ENCODE measurements at places on chromosomes 13 and 19.

DNA sequence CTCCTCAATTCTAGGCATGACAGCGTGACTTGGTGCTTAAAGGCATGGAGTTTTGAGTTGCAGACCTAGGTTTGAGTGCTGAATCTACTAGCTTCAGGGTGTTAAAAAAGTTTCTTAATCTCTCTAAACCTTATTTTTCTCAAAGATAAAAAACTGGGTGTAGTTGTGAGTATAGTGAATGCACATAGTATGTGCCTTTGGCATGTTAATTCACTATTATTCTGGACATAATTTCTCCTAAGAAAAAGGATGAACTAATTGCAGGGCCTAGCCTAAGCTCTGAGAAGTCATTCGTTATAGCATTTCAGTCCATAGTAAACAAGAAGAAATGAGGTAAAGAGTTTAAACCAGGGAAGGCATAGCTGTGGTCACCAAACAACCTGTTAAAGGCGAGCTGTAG, 149.0 kb downstream of the LACC1 start:
- DNase-seq: no peak

GRCh38 chr13:95385798-95386197, 84.5 kb upstream of the ABCC4 start:
- DNase-seq: no peak

GRCh38 chr19:4675346-4675745, 5.2 kb upstream of the MYDGF start:
- DNase-seq: no peak

- DNase-seq: no peak
Measured at GRCh38 chr13:25660996-25661395, 289.2 kb downstream of the ATP8A2 start.

DNA sequence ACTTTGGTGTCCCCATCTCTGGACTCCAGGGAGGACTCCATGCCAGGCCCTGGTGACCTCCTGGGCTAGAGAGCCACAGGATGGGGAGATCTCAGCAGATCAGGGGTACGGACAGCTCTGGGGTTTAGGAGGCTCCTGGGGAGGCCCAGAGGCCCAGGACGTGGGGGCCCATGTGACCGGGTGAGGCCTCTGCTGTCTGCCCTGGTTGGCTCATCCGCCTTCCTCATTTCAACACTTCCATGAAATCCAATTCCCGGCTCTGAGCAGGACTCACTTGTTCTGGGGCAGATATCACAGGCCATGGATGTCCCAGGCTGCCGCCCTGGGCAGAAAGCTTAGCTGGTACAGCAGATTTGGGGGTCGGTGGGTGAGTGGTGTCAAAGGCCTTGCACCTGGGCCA, 1.1 kb upstream of the PRAM1 start:
- no peak for DNase-seq

DNA sequence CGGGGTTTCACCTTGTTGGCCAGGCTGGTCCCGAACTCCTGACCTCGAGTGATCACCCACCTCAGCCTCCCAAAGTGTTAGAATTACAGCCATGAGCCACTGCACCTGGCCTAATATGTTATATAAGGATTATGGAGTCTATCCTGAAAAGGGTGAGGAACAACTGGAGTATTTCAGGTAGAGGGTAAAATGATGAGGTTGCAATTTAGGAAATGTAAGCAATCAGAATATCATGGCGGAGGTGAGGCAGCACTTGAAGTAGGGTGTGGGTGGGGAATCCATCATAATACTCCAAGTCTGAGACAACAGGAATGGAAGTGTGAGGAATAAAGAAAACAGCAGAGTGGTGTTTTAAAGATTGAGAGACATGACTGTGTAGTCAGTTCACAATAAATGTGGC, 582.2 kb downstream of the FGF9 start:
- no peak for DNase-seq

GRCh38 chr13:110538632-110539031, 22.9 kb downstream of the RAB20 start:
- no peak for DNase-seq

GRCh38 chr13:47206111-47206510, 309.3 kb upstream of the HTR2A start:
- no peak for DNase-seq

GRCh38 chr13:92179223-92179622, 780.8 kb downstream of the GPC5 start:
- no peak for DNase-seq

GRCh38 chr13:68851026-68851425, 1256.6 kb upstream of the ATXN8OS start:
- DNase-seq: no peak

GRCh38 chr13:51682686-51683085, 98.4 kb downstream of the WDFY2 start:
- DNase-seq: no peak

DNA sequence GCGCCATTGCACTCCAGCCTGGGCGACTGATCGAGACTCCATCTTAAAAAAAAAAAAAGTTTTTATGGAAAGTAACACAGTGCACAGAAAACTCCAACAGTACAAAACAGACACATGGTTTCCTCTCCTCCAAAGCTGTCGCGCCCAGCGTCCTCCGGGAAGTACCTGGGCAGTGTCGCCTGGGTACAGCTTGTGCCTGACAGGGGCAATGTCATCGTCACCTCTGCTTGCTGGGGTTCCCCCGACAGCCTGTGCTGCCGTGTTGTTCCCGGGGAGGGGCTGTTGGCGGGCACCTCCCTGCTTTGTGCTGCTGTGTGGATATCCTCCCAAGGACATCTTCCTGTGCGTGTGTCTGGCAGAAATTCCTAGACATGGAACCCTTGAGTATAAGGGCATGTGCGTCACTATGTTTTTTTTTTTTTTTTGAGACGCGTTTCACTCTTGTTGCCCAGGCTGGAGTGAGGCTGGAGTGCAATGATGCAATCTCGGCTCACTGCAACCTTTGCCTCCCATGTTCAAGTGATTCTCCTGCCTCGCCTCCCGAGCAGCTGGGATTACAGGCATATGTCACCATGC, 2.4 kb upstream of the F2RL3 start:
- DNase-seq: no peak

DNA sequence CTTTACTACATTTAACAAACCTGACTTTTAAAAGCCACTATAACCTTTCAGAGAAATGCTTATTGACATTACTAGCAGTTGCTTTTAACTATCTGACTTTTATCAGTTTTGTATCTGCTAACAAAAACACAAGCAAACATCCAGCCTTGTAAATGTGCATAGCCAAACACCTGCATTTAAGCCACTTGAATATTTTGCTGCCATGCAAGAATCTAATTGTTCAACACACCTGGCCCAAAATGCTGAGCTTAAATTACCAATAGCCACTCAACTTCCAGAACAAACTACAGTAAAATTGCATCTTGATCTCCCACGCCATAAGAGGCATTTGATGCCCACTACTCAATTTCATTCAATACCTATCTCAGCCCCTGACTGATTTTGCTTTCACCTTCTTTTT, 9.3 kb downstream of the ZIC5 start:
- no peak for DNase-seq

GRCh38 chr19:30942636-30943035, 406.6 kb downstream of the TSHZ3 start:
- DNase-seq: no peak

- peak; percentile 66 for DNase-seq
Measured at GRCh38 chr19:50325310-50326100, 3.7 kb downstream of the KCNC3 start.

DNA sequence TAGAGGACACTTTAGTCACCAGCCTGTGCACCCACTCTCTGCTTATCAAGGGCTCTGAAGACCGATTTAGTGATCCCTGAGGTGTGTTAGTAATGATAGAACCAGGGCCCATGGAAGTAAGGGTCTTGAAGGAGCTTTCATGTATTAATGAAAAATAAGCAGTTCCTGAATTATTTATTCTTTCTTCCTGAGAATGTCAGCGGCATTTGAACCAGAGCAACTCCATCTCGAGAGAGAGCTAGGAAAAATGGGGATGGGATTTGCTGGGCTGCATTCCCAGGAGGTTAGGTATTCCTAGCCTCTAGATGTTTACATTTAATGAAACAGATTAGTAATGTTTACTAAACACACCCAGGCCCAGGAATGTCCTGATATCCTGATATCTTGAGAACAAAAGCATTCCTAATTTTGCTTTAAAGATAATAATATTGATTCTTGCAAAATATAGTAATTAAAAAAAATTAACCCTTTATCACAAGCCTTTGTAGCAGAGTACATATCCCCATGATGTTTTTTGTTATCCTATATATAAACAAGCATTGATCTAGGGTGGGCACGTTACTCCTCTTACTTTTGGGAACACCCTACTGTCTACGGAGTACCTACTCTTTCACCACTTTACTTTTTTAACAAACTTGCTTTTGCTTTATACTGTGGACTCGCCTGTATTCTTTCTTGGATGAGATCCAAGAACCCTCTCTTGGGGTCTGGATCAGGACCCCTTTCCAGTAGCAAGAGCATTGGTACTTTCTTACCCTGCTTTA, 63.1 kb downstream of the COG3 start:
- DNase-seq: no peak

- no peak for DNase-seq
Measured at GRCh38 chr13:76516013-76516412, 370.2 kb downstream of the KCTD12 start.

GRCh38 chr13:80251403-80251802, 89.5 kb downstream of the SPRY2 start:
- DNase-seq: no peak

DNA sequence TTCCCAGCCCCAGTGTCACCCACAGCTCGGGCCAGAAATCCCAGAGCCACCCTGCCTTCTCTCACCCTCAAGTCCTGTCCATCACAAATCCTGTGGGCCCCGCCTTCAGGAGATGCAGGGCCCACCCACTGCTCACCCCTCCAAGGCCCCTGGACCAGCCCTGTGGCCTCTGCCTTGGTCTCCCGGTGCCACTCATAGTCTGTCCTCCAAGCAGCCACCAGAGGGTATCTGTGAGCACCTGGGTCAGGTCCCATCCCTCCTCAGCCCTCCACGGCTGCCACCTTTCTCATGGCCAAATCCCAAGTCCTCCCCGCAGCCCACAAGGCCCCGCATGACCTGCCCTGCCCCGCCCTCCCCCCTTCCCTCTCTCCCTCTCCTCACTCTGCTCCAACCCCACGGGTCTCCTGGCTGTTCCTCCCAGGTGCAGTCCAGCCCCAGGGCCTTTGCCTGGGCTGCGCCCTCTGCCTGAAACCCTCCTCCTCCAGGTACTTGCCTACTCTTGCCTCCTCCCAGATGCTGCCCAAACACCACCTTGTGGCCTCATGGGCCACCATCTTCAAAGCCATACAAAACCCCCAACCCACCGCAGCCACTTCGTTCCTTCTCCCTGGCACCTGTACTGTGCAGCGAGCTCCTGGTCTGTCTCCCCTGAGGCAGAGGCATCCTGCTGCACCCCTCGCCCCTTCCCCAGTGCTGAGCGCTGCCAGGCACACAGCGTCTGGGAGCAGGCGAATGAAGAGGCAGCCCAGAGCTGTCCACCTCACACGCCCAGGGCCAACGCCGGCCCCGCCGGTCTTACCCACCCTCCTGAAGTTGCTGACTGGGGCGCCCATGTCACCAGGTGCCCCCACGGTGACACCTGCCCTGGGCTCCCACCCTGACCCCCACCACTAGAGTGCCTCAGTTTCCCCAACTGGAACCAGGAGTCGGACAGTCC, 13.2 kb upstream of the UQCR11 start:
- DNase-seq: no peak

GRCh38 chr19:11325544-11325943, 13.9 kb downstream of the RAB3D start:
- DNase-seq: no peak

- DNase-seq: no peak
Measured at GRCh38 chr13:44812818-44813217, 176.5 kb downstream of the NUFIP1 start.

- no peak for DNase-seq
Measured at GRCh38 chr13:92044351-92044750, 645.9 kb downstream of the GPC5 start.

DNA sequence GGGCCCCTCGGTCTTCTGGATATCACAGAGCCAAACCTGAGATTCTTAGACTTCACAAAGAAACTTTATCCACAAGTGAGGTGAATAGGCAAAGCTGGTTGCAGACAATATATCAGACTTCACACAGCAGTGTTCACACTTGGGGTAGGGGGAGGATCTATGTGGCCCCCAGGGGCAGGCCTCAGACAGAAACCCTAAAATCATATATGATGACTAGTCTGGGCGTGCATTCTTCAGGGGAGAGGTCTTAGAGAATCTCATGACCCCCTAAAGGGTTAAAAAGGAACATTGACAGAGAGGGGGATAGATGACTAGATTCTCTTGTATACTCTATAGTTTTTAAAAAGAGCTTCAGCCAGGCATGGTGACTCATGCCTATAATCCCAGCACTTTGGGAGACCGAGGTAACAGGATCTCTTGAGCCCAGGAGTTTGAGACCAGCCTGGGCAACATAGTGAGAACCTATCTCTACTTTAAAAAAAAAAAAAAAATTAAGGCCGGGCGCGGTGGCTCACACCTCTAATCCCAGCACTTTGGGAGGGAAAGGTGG, 2.8 kb downstream of the TYROBP start:
- DNase-seq: no peak

DNA sequence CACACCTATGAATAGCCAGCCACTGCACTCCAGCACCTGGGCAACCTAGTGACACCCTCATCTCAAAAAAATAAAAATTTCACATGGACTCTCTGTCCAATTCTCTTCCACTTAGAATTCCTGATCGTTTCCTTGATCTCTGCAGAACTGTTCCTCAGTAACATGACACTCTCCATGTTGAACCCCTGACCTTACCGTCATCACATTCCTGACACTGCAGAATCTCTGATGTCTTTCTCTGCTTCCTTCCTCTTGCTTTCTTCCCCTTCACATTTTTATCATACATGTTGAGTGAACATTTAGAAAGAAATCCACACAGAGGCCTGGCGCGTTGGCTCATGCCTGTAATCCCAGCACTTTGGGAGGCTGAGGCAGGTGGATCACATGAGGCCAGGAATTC, 15.0 kb downstream of the ZNF114 start:
- no peak for DNase-seq

DNA sequence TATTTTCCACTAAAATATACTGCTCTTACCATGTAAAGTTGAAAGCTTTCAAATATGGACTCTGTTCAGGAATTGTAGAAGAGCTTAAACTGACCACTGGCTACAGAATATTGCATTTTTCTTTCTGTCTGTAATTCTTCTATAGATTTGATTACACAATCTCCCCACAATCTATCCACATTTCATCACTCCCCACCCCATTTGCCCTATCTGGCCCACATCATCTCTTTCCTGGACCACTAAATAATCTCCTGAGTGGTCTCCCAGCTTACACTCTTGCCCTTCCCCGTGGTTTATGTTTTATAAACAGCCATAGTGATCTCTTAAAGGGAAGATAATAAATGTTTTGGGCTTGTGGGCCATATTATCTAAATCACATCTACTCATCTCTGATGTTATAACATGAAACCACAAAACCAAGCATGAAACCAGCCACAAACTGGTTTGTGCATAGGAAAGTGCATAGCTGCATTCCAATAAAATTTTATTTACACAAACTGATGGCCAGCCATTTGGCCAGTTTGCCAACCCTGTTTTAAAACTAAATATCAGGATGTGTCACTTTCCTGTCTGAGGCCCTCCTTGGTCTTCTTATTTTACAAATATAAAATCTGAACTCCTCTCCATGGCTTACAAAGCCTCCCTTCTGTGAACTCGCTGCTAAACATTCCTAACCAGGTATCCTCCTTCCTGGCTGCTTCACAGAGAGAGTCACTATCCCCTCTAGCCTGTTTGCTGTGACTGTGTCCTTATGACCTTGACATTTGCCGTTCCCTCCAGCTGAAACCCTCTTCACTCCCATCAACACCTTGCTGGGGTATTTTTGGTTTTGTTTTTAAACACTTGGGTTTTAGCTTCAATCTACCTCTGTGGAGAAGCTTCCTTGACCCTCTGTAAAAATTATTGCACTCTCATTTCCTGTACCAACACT, 500.9 kb downstream of the GPC6 start:
- DNase-seq: no peak

GRCh38 chr13:97001636-97002035, 7.4 kb upstream of the OXGR1 start:
- no peak for DNase-seq
